Activated CD8-positive, alpha-beta memory T cell treated with anti-CD3 and anti-CD28 coated beads, Interleukin-2, amount 10 ng/mL, durations not matched to agents 7 days and 5 days (primary cell): ENCODE measurements at places on chromosomes 13 and 19. TPM values are rescaled to one million over a fixed set of nuclear protein-coding genes. Genes with fewer than 3 reads are reported as not detected.

- DNase-seq = no peak
Measured at GRCh38 chr13:24670961-24671381, 9.2 kb upstream of the ATP12A start.

DNA sequence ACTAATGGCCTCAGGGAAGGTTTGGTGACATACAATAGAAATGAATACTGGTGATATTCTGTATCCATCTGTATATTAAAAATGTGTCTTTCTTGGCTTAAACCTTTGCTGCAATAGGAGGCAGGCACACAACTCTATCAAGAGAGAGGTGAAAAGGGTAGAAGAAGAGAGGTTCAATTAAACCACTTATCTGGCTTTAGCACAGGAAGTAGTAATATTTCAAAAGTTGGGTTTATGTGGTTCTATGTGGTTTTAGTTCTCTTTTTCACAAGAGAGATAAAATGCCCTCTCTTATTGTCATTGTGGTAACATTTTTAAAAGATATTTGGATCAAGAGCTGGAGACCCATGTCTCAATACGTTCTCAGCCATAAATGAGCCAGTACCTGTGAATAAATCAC is 146.2 kb upstream of the FNDC3A start:
- no peak for DNase-seq

Gene ZNF254
- total RNA-seq = 13.7 TPM

DNA sequence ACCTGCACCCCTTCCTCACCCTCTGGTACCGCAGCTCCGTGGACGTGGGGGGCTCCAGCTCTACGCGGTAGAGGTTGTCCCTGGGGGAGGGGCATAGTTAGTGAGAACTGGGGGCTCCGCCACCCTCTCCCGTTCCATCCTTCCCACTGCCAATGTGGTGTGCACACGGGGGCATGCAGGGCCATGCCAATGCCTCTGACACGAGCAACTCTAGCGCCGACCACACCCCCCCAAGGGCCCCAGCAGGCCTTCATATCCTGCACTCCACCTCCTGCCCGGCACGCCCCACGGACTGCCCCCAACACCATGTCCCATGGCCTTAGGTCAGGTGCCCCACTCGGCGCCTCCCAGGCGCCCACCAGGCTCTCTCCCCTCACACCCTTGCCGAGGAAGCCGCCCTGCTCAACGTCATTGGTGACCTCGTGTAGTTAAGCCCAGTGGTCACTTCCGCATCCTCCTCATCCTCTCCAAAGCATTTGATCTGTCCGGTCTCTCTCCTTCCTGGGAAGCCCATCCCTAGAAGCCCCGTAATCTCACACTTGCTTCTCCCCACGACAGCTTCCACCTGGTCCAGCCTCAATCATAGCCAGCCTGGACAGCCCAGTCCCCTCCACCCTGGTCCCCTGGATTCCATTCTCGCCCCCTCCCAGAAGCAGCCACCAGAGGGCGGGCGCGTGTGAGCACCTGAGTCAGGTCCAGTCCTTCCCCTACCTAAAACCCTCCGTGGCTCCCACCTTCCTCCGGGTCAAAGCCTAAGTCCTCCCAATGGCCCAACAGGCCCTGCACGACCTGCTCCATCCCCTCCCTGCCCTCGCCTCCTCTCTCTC is 2.1 kb downstream of the SEMA6B start:
- no peak for DNase-seq

DNA sequence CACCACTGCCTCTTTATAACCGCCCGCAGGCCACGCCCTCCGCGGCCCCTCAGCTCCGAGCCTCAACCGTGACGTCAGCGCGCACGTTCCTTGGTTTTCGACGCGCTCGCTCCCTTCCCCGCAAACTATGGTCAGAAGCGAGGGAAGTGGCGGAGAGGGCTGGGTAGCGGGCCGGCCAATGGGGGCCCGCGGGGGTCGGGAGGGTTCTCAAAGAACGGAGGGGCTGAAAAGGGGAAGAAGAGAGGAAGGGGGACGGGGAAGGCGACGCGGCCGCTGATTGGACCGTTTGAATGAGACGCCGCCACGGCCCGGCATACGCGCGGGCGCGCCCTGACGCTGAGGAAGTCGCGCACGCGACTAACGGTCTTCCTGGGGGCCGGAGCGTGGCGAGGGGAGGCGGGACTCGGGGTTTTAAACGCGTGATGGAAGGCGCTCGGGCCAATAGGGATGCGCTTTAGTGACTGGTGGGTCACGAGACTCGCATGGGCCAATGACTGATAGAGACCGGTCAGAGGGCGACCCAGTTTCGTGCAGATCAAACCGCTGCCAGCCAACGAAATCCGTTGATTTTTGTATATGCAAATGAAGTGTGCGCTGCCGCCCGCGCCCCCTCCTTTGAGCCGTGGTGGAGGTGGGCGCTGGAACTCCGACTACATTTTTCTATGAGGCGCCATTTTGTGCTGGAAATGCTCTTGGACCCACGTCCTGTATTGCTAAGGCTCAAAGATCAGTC is 378 bp upstream of the UBE2S start:
- DNase-seq = peak; percentile 99

- no peak for DNase-seq
Measured at GRCh38 chr13:46908501-46908900, 11.6 kb upstream of the HTR2A start.

GRCh38 chr13:67829641-67830040 is 599.5 kb upstream of the PCDH9 start:
- DNase-seq = no peak

GRCh38 chr19:8487137-8487851 is 15.1 kb downstream of the PRAM1 start:
- peak; percentile 78 for DNase-seq

DNA sequence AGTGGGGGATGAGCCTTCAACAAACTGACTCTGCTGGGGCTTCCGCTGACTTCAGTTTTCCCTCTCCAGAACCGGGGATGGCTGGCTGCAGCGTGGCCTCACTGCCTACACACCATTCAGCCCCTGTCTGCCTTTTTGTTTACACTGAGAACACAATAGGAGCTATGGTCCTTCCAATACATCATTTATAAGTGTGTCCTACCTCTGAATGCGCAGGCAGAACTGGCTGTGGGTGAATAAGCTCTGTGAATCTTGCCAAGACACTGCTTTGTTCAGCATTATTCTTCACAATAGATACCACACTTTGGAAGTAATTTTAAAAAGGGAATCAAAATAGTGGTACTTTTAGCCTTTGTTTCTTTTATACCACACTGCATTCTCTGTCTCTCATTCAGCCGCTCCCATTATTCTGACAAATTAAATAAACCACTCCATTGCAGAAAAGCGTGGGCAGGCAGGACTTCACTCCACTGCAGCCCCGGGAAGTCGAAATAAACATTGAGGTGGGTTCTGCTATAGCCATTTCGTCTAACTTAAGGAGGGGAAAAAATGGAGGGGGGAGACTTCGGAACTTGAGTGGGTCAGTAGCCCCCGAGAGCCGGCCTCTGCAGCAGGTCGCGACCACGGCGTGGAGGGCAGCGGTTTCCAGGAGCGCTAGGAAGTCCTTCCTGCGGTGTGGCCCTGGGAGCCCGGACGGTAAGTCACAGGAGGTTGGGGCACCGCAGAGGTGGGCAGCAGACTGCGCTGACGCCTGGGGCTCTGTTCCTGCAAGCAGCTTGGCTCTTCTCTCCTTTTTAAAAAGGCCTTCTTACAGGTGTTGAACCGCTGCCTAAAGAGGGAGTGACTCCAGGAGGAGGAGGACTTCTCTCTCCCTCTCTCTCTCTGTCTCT is 94.8 kb upstream of the SOX1 start:
- no peak for DNase-seq

Gene ZNF134
- 17.8 TPM for total RNA-seq

Gene SCGB2B2
- total RNA-seq = not detected

Gene CEACAM7
- total RNA-seq = not detected

DNA sequence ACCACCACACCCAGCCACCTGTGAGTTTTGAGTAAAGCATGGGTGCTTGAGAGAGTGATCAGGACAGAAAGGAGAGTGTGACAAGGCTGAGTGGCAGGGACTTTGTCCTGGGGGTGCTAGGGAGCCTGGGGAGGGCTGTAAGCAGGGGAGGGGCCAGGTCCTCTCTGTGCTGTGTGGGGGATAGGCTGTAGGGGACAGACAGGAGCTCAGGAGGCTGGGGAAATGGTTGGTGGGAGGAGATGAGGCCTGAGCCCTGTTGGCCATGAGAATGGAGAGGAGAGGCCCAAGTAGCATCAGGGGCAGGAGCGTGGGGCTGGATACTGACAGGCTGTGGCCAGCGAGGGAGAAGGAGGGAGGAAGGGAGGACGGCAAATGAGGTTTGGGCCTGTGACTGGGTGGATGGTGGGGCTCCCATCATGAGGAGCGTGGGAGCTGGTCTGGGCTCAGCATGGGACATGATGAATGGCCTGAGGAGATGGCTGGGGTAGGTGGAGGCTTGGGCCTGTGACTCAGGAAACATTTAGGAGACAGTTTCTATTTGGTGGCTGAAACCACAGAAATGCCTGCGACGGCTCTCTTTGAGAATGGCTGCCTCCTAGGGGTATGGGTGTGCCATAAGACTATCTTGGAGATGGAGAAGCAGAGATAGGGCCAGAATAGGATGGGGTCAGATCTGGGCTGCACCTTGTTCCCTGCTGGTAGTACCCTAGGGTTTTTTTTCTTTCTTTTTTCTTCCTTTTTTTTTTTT is 25.0 kb downstream of the GRIN2D start:
- peak; percentile 60 for DNase-seq

DNA sequence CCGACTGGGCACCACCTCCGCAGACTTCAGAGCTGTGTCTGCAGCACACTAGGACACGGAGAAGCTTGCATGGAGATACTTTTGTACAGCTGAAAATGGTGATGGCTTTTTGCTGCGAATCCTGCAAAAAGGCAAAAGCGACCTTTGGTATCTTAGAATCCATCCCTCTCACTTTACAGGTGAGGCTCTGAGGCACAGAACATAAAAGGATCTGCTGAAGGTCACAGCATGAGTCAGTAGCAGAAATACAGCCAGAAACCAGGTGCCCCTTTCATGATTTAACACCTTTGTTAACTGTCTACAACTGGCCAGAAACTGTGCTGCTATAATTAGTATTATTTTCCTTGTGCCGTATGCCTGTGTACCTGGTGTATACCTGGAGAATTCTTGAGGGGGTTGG is 48.3 kb downstream of the EFNB2 start:
- no peak for DNase-seq

- peak; percentile 75 for DNase-seq
Measured at GRCh38 chr19:50414864-50415660, 3.7 kb upstream of the SPIB start.

Gene HS6ST3
- not detected for total RNA-seq

DNA sequence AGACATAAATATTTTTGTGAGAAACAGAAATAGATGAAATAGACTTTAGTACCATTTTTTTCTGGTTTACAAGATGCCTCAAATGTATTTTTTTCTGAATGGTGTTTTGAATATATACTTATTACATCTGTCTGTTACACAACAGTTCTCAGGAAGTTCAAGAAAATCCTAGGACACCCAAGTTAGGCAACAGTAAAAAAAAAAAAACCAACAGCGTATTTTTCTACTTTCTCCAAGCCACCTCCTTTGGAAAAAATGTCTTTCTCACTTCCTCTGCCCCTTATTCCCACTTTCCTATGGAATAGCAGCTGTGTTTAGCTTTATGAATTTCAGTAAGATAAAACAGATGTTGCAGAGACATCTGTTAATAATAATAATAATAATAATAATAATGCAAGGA is 489.6 kb upstream of the KLF12 start:
- no peak for DNase-seq
